ENCODE measurements at places on chromosomes 2 and 18. TPM values are rescaled to one million over a fixed set of nuclear protein-coding genes. Genes with fewer than 3 reads are reported as not detected.

BARD1 gene
- polyA plus RNA-seq: 4.3 TPM

MATN3 gene
- polyA plus RNA-seq: not detected

DNA sequence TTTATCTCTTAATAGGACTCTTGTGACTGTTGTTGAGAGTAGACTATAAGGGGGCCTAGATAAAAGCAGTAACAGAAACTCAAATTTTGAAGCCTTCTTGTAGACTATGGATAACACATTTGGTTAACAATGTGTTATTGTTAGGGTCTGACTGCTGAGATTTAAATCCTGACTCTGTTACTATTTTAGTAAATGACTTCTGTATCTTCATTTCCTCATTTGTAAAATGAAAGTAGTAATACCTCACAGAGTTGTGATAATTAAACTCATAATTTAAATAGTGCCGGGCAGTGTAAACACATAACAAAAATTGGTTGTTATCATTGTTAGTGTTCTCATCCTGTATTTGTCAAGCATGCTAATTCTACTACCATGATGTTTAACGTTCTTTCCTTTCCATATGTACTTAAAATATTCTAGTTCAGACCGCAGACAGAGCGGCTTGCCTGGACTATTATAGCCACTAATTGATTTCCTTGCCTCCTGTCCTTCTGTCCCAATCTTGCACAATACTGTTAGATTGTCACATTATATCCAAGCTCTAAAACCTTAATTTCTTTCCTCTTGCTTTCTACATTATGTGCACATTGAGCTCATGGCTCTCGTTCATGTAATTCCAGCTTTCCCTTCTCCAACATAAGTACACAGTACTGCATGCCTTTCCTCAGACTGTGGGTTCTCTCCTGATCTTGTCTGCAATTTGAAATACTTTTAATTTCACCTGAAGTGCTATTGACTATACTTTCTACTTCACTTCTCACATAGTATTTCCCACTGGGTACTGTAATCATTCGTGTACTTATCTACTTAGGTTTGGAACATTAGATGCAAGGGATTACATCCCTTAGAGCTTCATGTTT lies 48.4 kb downstream of the RBBP8 start:
- peaks cover 12% of the 10 kb centered on the region for H3K4me1 ChIP-seq
- H3K27me3 ChIP-seq: no peaks in the 10 kb centered on the region
- peak; percentile 21 for DNase-seq
- no peak overlapping the region for H3K27ac ChIP-seq
- H3K36me3 ChIP-seq: no peaks in the 10 kb centered on the region

GATA6 gene
- polyA plus RNA-seq: not detected

DNA sequence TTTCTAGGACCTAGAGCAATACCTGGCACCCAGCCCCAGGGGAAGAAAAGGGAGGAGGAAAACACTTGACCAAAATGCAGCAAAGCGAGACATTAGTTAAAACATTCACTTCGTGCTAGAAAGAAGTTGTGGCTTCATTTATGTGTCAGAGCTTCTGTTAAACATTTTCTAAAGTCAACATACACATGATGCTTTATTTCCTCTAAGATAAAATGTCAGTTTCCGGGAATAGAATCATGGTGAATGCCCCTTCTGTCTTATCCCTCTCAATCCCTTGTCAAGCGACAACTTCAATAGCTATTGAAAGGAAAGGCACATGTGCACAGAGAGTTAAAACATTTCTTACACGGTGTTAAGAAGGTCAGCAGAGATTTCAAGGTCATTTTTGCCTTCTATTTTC lies 404.6 kb upstream of the CWC22 start:
- H3K27me3 ChIP-seq: no peaks in the 10 kb centered on the region
- H3K4me1 ChIP-seq: no peaks in the 10 kb centered on the region
- no peak overlapping the region for H3K27ac ChIP-seq
- H3K36me3 ChIP-seq: no peaks in the 10 kb centered on the region

DNA sequence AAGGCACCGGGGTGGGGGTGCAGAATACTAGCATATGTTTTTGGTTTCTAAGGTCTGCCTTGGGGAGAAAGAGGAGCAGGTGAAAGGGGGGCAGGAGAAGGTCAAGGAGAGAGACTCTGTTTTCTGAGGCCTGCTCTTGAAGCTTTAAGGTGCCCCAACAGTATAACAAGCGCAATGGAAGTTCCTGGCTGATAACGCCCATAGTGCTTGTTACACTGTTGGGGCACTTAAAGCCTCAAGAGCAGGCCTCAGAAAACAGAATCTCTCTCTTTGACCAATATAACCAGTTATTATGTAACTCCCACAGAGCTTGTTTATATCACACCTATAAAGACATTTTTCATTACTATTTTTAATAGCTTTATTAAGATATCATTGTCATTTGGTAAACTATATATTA lies 16.5 kb downstream of the OXER1 start:
- H3K4me1 ChIP-seq: peaks cover 16% of the 10 kb centered on the region
- no peaks in the 10 kb centered on the region for H3K36me3 ChIP-seq
- H3K27me3 ChIP-seq: no peaks in the 10 kb centered on the region
- no peak overlapping the region for H3K4me3 ChIP-seq

GRCh38 chr2:171553858-171554257 lies 31.6 kb downstream of the CYBRD1 start:
- H3K4me3 ChIP-seq: no peak overlapping the region
- H3K27me3 ChIP-seq: no peaks in the 10 kb centered on the region
- no peaks in the 10 kb centered on the region for H3K36me3 ChIP-seq

- no peaks in the 10 kb centered on the region for H3K27me3 ChIP-seq
- H3K27ac ChIP-seq: no peak overlapping the region
- no peak overlapping the region for H3K4me3 ChIP-seq
- H3K4me1 ChIP-seq: no peaks in the 10 kb centered on the region
Observed at GRCh38 chr2:217357886-217358620, 498.2 kb upstream of the TNP1 start.

GRCh38 chr18:5975111-5976002 lies 80.0 kb upstream of the TMEM200C start:
- H3K27ac ChIP-seq: no peak overlapping the region
- H3K27me3 ChIP-seq: no peaks in the 10 kb centered on the region
- peaks cover 19% of the 10 kb centered on the region for H3K4me1 ChIP-seq
- DNase-seq: peak; percentile 10
- H3K36me3 ChIP-seq: no peaks in the 10 kb centered on the region
- H3K4me3 ChIP-seq: no peak overlapping the region

DNA sequence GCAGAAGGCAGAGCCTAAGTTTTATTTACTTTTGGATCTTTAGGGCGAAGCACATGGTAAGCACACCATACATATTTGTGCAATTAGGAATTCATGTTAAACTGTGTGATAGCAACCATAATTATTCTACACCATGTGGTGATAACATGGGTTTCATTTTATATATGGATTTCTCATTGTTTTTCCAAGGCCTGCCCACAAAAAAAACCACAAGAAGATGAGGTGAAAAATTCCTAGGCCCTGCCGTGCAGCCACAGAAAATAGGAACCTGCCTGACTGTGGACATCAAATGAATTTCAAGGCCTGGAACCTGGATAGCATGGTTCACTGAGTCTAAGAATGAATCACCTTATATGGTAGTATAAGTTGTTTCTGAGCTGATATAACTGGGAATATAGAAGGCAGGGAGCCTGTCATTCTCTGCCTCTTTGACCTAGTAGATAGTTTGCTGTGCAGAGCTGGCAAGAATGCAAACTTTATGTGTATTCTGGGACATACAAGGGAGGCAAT lies 22.4 kb upstream of the SSB start:
- H3K27me3 ChIP-seq: no peaks in the 10 kb centered on the region
- H3K4me1 ChIP-seq: no peaks in the 10 kb centered on the region
- no peaks in the 10 kb centered on the region for H3K36me3 ChIP-seq
- H3K27ac ChIP-seq: no peak overlapping the region
- no peak for DNase-seq
- H3K4me3 ChIP-seq: no peak overlapping the region

DNA sequence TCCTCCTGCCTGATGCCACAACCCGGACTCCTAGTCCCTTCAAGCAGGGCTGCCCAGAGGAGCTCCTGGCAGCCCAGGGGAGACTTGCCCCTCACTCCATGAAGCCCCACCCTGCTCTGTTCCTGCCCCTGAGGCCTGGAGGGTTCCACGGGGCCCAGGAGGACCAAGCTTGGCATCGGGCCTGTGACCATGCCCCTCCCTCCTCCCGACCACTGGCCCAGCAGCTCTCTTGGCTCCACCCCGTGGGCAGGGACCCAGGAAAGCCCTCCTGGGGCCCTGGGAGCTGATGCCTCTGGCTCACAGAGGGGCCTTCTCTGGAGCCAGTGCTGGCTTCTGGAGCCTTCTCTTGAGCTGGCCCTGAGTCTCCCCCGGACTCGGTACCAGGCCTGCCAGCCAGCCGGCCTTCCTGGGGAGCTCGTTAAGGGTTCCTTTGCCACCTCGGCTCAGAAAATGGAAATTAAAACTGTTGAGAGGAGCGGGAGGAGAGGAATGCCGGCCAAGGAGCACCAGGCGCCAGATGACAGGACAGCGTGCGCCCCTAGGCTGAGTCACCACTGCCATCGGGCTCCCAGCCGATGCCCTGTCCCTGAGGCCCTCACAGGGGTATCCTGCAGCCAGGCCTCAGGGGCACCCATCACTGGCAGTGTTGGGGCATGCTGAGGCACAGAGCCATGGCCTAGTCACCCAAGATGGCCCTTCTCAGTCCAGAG lies 40.6 kb upstream of the SNED1 start:
- H3K27me3 ChIP-seq: no peaks in the 10 kb centered on the region
- no peak overlapping the region for H3K4me3 ChIP-seq
- H3K36me3 ChIP-seq: no peaks in the 10 kb centered on the region
- DNase-seq: no peak
- H3K27ac ChIP-seq: no peak overlapping the region
- no peaks in the 10 kb centered on the region for H3K4me1 ChIP-seq

DNA sequence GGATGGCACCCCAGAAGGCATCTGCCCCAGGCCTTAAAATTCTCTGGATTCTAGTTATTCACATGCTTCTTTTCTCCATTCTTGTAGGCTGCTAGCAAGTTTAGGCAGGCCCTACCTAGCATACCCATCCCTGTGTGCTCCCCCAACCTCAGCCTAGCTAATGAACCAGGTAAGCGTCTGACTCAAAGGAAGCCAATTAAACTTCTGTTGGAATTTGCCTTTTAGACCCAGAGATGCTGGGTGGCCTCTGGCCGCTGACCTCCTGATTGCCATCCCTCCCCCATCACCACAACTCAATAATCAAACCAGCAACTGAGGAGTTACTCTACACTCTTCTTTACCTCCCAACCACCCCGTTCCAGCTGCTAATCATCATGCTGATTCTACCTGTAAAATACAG lies 19.0 kb upstream of the CEP68 start:
- H3K27me3 ChIP-seq: no peaks in the 10 kb centered on the region
- no peak overlapping the region for H3K4me3 ChIP-seq
- no peak for DNase-seq
- H3K36me3 ChIP-seq: peaks cover 41% of the 10 kb centered on the region
- peaks cover 19% of the 10 kb centered on the region for H3K4me1 ChIP-seq

GRCh38 chr18:9874728-9875127 lies 11.0 kb upstream of the TXNDC2 start:
- H3K27ac ChIP-seq: no peak overlapping the region
- no peaks in the 10 kb centered on the region for H3K4me1 ChIP-seq
- H3K36me3 ChIP-seq: no peaks in the 10 kb centered on the region
- peaks cover 4% of the 10 kb centered on the region for H3K27me3 ChIP-seq
- no peak for DNase-seq

PLCL1 gene
- 0.23 TPM for polyA plus RNA-seq

DNA sequence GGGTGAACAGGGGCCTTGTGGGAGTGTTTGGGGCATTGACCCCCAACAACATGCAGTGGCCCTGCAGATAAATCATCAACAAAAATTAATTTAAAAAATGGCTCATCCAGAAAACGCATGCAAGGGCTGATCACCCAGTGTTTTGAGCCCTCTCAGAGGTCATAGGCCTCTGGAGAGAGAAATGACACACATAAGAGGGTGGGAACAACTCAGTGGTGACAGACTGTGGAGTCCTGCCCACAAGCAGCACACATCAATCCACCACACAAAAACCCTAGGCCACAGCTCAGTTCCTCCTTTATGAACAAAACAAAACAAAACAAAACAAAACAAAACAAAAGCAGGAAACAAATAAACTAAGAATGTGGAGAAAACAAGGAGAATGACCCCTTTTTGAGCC lies 351.7 kb upstream of the SPHKAP start:
- no peak overlapping the region for H3K27ac ChIP-seq
- H3K4me1 ChIP-seq: no peaks in the 10 kb centered on the region
- H3K27me3 ChIP-seq: no peaks in the 10 kb centered on the region
- no peaks in the 10 kb centered on the region for H3K36me3 ChIP-seq
- H3K4me3 ChIP-seq: no peak overlapping the region

DNA sequence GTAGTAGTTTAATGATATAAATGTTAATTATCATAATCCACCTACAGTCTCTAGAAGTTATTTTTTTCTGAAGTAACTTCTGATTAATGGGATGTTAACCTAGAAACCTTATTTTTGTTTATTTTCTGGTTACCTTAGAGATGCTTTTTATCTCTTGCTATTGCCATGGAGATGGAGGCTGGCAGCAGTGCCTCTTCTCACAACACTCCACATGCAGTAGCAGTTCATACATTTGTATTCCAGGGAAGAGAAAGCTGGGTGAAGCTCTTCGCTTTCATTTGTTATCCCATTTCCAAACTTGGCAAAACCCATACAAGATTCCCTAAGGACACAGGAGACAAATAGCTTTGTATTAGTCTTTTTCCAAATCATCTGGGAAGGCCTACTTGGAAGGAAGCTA lies 1794.1 kb upstream of the LRRTM1 start:
- H3K27ac ChIP-seq: no peak overlapping the region
- no peaks in the 10 kb centered on the region for H3K4me1 ChIP-seq
- no peaks in the 10 kb centered on the region for H3K36me3 ChIP-seq
- DNase-seq: no peak

GRCh38 chr2:100057901-100058261 lies 84.5 kb downstream of the AFF3 start:
- H3K27me3 ChIP-seq: no peaks in the 10 kb centered on the region
- H3K27ac ChIP-seq: no peak overlapping the region
- H3K4me3 ChIP-seq: no peak overlapping the region
- H3K36me3 ChIP-seq: peaks cover 76% of the 10 kb centered on the region
- peaks cover 36% of the 10 kb centered on the region for H3K4me1 ChIP-seq

GRCh38 chr2:124683536-124684428 lies 658.7 kb downstream of the CNTNAP5 start:
- no peaks in the 10 kb centered on the region for H3K27me3 ChIP-seq
- H3K4me1 ChIP-seq: no peaks in the 10 kb centered on the region
- no peak for DNase-seq

DNA sequence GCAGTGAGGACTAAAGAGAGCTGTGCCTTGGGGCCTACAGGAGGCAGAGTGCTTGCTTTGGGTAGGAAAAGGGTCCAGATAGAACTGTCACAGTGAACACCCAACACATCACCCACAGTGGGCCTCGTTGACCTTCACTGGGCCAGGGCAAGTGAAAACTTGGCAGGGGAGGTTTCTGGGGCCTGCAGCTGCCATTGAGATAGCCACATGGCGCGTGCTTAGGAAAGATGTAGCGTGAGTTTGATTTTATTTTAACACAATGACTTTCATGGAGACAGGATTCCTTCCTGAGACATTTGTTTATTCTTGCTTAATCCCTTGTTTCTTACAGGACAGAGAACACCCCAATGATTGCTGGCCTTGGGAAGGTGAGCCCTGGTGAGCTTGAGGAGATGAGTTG lies 9.3 kb upstream of the ESPNL start:
- no peak overlapping the region for H3K27ac ChIP-seq

PUS10 gene
- polyA plus RNA-seq: 2.5 TPM

Measured in B cell (primary cell).